ENCODE measurements at places on chromosomes 5 and 9.
A peak's percentile ranks its signal among the peaks of the same experiment; 100 is the strongest.

DNA sequence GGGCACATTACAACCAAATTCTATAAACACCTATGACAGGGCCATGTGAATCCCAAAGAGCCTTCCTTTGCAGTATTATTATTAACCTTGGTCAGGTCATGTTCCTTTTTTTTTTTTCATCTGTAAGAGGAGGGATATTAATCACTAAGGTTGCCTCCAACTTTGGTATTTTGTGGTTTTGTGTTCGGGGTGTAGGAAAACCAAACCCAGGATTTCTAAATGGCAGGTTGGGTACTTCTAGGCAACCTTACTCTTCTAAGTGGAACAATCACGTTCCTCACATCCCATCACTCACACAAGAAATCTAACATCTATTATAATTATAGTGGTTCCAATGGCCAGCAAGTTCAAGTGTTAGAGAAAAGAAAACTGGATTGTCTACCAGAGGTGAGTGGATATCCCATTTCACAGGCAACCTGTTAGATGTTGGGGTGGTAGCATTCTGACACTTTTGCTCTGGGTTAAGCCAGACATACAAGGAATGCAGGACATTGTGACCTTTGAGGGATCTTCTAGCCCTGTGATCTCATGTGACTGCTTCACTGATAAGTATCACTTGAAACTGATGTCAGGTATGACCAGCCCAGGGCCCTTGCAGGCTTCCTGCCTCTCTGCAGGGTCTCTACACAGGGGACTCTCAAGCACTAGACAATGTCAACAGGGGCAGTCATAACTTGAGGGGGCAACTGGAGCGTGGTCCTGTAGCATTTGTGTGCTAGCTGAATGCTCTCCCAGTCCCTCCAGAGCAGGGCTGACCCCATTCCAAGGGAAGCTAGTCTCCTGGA lies 126.2 kb upstream of the VLDLR start:
- no peak for DNase-seq

GRCh38 chr5:17105744-17106418 lies 111.5 kb upstream of the BASP1 start:
- DNase-seq = no peak

GRCh38 chr5:165996201-165996875 lies 2295.1 kb upstream of the WWC1 start:
- DNase-seq = no peak

DNA sequence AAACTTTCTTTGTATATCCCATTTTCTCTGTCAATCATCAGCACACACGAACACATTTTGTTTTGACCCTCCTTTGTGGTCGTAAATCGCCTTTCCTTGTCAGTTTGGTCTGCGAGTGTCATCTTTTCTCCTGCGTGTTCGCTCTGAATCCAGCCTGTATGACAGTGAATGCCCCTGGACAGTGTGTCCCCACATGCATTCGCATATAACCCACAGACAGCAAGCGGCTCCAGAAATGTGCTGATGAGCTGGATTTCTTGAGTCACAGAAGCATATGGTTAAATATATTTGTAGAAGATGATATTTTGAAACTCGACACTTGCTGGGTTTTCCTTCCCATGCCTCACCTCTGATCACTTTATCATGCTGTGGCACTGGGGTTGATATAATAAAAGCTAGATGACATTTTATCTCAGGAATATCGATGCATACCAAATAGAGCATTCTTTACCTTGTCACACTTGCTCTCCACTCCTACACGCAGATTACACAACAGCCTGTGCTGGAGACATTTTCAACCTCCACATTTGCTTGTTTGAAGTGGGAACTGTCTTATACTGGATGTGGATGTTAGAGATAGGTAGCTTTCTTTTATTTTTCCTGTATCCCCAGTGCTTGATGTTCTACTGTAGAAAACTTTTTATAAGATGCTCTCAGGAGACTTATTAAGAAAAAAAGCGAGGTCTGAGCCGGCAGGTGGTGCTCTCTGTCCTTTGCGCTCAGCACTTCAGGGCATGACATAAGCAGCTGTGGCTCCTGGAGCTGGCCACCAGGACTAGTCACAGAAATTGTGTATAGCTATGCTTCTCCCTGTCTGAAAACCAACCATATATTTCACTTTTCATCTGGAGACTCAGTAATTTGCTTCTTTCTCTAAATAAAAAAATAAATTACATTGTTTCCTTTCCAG lies 215.1 kb downstream of the SH3GL2 start:
- DNase-seq = peak; percentile 63

DNA sequence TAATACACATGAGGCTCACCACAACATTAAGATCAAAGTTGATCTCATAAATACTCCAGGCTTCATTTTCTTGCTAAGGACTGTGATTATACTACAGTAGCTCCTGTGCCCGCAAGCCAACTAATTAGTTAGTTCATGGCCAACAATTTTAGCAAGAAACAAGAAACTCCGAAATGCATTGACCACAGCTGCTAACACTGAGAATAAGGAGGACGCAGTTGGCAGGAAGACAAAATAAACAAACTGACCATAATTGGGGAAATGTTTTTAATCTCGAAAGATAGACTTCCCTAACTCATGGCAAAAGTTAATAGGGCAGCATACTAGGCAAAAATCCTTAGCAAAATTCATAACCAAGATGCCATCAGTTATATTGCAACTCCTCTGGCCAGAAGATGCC lies 115.5 kb upstream of the SPEF2 start:
- no peak for DNase-seq

GRCh38 chr9:114856942-114857315 lies 51.1 kb upstream of the TNFSF15 start:
- no peak for DNase-seq

- no peak for DNase-seq
These were observed 33.3 kb upstream of the RNF38 start for GRCh38 chr9:36433386-36433785.

DNA sequence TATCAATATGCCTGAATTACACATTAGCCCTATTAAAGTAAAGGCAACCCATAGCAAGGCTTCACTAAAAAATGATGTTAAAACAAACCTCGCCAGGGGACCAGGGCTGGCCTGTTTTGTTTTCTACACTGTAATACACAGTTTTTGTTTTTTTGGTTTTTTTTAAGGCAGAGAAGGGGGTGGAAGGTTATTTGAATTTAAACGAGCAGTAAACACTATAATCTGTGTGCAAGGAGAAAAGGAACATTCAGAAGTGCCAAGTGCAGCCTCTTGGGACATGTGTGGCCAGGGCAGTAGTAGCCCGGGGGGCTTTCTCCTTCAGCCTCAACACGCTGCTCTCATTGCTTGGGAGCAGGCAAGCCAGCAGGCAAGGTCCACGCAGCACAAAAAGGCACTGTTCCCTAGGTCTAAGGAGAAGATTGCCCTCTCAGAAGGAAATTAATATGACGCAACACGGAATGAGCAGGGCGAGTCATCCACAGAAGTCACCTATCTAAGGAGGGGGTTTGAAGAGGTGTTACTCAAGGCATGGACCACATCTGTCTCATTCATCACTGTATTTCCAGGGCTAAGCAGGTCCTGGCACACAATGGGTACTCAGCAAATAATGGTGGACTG lies 16.2 kb downstream of the SIL1 start:
- DNase-seq = no peak

- no peak for DNase-seq
These were observed 134.8 kb upstream of the RGMB start for GRCh38 chr5:98638701-98639100.

DNA sequence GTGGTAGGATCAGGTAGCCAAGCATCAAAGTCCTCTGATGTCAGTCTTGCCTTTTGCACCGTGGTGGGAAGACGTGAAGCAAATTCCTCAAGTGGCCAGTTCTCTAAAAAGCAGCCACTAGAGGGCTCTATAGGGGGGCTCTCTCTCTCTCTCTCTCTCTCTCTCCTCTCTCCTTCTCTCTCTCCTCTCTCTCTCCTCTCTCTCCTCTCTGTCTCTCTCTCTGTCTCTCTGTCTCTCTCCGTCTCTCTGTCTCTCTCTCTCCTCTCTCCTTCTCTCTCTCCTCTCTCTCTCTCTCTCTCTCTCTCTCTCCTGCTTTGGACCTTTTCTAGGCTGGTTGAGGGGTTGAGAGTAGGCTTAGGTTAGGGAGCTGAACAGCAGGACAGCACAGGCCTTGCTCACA lies 13.9 kb upstream of the OSMR start:
- DNase-seq = peak; percentile 21

DNA sequence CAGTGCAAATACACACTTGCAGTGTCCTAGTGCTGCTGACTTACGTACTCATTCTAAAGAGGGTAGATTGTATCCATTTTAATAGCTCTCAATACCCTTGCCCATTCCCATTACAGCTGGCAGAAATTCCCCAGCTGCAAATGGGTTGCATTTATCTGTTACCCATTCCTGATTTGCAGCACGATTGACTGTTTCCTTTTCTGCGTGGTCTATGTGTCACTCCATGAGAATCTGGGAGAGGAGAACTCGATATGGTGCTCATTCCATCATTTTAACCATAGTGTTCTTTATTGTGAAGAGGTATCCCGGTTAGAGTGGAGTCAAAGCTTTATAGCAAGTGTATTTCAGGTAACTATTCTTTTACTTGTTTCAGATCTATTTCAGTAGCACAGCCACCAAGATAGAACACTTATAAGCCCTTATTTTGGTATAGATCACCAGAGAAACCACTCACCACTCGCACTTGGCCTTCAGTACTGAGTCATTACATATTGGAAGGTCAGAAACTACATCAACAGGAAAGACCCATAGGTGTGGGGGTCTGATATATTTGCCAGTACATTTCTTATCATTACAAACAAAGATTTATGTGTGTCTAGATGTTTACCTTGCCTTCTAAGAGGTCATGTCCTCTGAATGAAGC lies 139.5 kb downstream of the MUSK start:
- DNase-seq = no peak

DNA sequence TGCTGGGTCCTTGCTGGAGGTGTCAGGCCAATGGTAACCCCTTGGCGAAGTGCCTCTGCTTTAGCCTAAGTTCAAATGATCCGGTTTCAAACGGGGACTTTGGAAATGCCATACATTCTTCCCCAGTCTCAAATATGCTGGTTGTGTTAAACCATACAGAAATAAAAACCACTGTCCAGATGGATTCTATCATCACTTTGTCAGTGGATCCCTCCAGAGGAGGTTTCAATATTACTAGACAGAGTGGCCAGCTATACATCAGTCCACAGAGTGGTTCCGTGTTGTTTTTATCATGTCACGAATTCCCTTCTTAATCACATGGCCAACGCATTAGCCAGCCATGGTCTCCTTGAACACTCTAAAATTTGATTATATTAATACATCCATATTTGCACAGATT lies 7.3 kb upstream of the RANBP17 start:
- no peak for DNase-seq

DNA sequence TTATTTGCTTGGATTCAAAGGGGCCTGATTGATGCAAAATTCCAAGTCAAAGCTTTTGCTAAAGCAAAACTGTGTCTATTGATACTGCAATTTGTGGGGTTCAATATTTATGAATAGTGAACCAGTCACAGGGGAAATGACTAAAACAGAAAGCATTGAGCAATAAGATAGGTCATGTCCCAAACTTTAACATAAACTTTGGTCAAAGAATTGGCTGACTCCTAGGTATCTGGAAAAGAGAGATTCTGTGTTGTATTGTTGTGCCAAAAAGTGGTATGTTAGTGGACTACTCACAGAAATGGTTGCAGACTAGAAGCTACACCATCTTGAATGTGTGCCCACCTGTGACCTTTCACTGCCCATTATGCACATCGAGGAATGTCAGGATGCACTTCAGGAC lies 585.5 kb upstream of the RGMB start:
- no peak for DNase-seq

DNA sequence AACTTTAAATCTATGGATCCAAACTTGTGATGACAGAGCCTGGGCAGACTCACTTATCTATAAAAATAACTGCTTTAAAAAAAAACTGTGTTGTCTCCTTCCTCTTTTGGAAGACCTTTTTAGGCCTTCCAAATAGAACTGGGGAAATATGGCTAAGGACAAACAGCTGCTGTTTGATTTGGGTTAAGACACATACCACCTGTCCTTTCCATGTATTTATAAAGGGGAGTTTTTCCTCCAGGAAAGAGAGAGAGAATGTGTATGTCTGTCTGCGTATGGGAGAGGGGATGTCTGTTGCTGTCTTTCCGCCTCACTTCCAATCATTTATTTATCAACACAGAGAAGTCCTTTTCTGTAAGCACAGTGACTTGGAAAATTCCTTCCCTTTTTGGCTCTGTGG lies 2.8 kb downstream of the ARHGEF37 start:
- peak; percentile 39 for DNase-seq

- no peak for DNase-seq
These were observed 111.8 kb upstream of the LHFPL2 start for GRCh38 chr5:78760366-78760765.

DNA sequence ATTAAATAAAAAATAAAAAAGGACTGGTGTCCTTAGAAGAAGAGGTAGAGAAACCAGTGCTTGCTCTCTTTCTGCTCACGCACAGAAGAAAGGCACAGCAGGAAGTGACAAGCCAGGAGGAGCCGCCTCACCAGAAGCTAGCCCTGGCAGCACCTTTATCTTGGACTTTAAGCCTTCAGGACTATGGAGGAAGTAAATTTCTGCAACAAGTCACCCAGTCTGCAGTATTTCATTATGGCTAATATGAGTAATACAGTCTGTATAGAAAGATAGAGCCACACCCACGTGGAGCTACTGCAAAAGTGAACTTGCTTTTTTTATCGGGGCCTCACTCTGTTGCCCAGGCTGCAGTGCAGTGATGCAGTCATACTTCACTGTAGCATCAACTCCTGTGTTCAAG lies 68.4 kb downstream of the PDZD2 start:
- DNase-seq = no peak

- DNase-seq = no peak
These were observed 287.9 kb upstream of the ZNF608 start for GRCh38 chr5:125034331-125034730.

DNA sequence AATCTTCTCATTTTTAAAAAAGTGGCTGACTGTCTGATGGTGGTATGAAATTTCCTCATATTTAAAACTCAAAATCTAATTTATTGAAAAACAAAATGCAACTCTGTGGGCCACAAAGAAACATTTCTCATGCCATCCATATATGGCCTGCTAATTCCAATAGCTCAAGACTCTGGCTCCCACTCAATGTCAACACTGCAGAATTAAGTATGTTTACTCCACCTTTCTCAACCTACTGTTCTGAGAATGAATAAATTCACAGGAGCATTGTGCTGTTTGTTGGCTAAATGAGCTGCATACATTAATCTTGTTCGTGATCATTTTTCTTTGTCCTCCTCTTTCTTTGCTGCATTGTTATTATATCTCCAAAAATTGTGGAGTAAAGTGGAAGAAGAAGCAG lies 79.5 kb upstream of the GABRG2 start:
- DNase-seq = no peak

Data from cerebellar cortex (tissue), 1 donor.